Esophagus mucosa (tissue), 1 donor: ENCODE measurements at places on chromosomes 1 and 21.
A peak's percentile ranks its signal among the peaks of the same experiment; 100 is the strongest.

GRCh38 chr1:112982853-112983536 lies 27.0 kb upstream of the SLC16A1 start:
- ATAC-seq: no peak

- peak; percentile 21 for ATAC-seq
Observed at GRCh38 chr21:41631564-41632461, 123.9 kb upstream of the TMPRSS2 start.

GRCh38 chr1:172359491-172359999 lies 60.9 kb upstream of the C1orf105 start:
- ATAC-seq: no peak

GRCh38 chr1:225876900-225877510 lies 5.2 kb downstream of the TMEM63A start:
- ATAC-seq: no peak

GRCh38 chr1:24972221-24972914 lies 42.3 kb upstream of the RUNX3 start:
- no peak for ATAC-seq

- no peak for ATAC-seq
Observed at GRCh38 chr1:160429702-160430535, 29.6 kb downstream of the VANGL2 start.

DNA sequence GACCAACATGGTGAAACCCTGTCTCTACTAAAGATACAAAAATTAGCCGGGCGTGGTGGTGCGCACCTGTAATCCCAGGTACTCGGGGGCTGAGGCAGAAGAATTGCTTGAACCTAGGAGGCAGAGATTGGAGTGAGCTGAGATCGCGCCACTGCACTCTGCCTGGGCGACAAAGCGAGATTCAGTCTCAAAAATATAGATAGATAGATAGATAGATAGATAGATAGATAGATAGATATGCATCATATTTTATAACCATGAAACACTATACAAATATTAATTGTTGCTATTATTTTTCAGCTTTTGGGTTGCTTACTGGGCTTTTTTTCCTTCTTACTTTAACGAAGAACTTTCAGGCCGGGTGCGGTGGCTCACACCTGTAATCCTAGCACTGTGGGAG lies 4.8 kb upstream of the FAF1 start:
- ATAC-seq: no peak

DNA sequence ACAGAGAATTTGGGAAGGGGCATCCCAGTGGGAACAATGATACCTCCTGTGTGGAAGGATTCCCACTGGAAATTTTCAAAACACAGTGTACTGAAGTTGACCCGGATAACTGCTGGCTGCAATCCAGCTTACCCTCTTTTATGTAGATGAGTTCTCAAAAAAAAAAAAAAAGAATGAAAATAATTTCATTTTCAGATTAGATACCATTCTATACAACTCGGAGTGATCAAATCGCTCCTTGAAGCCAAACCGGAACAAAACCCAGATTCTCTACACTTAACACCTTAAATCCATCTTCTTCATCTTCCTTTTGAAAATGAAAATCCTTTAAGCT lies 69.1 kb downstream of the KAZN start:
- no peak for ATAC-seq

GRCh38 chr1:96723377-96723776 lies 1.8 kb downstream of the PTBP2 start:
- ATAC-seq: no peak

- no peak for ATAC-seq
Observed at GRCh38 chr1:104125970-104126369, 376.3 kb downstream of the AMY1C start.

GRCh38 chr1:34597877-34598514 lies 156.9 kb upstream of the GJB5 start:
- ATAC-seq: peak; percentile 94

GRCh38 chr21:24895885-24896734 lies 711.2 kb downstream of the MRPL39 start:
- peak; percentile 45 for ATAC-seq

GRCh38 chr1:14791654-14792053 lies 193.2 kb downstream of the KAZN start:
- ATAC-seq: peak; percentile 35

DNA sequence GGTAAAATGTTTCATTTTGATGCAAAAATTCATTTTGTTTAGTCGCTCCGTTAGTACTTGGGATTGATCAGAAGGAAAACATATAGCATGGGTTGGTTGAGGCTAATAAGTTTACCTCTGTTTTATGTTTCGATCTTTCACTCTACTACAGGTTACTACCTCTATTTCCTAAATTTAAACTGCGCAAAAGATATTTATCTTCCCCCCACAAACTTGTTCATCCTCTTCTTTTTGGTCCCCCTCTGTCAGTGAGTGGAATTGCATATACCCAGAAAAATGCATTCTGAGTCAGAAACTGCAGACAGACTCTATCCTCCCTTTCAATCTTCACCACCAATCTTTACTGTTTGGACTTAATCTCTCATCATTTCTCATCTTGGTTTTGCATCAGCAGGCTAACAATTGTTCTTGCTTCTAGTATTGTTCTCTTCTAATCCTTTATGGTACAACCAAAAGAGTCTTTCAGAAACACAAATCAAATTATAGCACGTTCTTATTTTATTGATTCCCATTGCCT lies 316.0 kb upstream of the ADGRL4 start:
- ATAC-seq: no peak

GRCh38 chr21:33411949-33412430 lies 8.8 kb downstream of the IFNGR2 start:
- ATAC-seq: peak; percentile 51

DNA sequence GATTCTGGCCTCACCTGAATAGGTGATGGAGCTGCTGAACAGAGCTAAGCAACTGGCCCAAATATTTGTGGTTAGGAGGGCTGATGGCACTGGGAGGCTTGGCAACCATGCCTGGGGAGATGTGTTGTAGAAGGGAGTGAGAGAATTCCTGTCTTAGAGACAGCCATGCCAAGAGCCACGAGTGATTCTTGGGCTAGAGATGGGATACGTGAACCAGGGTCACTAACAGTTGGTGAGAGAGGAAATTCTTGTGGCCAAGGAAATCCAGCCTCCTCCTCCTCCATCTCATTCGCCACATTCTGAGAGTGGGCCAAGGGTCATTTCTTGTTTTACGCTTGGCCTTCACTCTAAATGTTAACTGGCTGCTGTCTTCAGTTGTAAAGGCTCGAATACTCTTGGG lies 46.3 kb downstream of the NGF start:
- no peak for ATAC-seq

- peak; percentile 89 for ATAC-seq
Observed at GRCh38 chr1:218585511-218586184, 240.5 kb downstream of the TGFB2 start.

DNA sequence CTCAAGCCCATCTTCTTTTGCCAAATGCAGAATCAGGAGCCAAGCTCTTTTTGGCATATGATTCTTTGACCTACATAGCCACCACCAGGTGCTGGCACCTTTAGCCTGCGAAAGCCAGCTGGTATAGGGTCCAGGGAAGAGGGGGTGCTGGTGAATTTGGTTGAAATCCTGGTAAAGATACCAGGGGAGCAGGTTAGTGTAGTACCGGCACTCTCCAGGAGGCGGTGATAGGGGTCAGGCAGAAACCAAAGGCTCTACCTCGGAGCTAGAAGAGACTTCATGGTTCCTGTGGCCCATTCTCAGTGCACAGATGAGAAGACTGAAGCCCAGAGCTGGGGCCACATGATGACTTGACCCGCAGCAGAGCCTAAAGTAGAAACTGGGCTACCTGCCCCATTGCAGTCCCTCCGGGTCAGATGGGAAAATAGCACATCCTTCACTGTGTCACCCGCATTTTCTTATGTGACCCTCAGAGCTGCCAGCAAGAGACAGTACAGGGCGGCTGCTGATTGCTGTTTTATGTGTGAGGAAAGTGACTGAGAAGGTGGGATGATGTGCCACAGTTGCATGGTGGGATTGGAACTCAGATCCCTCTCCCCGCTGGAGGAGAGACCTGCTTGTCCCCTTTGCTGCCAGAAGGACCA lies 36.0 kb upstream of the IL19 start:
- ATAC-seq: peak; percentile 59

DNA sequence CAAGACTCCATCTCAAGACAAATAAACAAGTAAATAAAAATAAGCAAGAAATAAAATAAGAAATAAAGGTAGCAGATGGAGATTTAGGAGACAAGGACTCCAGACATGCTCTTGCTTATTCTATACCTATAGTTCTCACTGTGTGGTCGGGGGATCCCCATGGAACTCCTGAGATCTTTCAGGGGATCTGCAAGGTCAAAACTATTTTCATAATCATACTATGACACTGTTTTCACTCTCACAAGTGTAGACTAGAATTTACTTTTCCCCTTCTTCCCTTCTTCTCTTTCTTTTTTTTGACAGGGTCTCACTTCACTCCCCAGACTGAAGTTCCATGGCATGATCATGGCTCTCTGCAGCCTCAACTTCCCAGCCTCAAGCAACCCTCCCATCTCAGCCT lies 29.8 kb upstream of the NLRP3 start:
- no peak for ATAC-seq

DNA sequence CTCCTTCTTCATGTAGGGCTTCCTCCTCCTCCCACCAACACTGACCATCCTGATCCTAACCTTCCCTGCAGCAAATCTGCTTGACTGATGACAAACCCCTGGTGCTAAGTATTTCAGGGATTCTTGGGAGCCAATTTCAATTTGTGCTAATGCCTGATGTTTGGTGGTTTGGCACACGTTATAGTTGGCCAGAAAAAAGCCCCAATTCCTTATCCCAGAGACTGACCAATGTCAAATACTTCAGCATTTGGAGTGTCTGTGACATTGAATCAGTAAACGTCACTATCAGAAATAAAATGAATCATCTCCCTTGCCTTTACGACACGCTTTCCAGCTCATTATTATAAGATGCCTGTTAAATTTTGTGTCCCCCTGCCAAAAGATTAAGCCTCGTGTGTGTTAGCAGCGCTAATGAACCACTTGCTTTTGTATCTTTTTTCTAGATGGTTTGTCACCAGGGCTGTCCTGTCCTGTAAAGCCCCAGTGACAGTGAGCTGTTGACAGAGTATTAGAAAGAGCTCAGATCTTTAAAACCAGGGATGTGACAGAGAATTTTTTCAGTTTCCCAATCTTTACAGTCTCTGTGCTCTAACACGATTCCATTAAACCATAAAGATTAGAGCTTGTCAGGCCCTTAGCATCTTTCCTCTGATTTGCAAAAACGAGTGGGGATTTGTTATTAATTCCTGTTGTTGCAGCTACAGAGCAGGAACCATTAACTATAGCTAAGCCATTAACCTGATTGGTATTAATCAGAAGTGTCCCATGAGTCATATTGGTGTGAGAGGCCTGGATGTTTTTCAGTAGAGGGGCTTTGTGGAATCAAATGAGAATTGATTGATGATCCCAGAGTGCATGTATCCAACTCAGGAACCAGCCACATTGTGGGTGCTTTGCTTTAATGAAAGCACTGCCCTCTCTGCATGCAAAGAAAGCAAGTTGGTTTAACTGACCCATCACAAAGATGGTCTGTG lies 665.1 kb upstream of the PLXNA2 start:
- no peak for ATAC-seq

DNA sequence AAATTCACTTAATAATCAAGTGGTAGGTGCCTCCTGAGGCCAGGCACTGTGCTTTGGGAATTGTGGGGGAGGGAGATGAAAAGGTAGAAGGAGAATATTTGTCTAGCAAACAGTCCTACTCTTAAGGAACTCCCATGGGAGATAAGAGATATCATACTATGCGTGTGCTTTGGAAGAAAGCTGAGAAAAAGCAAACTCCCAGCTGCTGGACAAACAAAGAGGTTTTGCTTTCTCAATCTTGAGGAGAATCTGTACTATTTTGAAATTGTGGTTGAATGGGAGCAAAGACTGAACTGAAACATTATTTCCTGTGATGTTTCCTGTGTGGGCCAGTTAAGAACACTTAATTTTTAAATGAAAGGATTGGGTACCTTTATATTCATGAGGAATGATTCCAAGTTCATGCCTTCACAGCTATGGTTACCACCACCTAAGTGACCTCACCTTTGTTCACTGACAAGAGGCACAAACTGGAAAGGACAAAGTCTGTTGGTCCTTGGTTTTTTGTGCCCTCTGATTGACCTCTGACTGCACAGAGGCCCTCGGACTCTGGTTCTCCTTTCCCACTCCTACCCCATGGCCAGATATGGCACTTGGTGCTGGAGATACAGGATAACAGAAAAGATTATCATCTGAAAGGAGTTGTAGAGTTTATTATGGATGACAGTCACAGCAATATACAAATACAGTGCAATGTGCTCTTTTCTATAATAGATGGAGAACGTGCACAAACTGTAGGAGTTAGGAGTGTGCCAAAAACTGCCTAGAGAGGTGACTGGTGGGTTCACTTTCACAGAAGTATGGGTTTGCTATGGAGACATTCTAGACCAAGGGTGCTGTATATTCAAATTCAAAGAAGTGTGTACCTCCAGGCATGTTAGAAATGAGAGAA lies 1.6 kb downstream of the CD53 start:
- peak; percentile 12 for ATAC-seq

- no peak for ATAC-seq
Observed at GRCh38 chr1:235996048-235996785, 68.7 kb downstream of the NID1 start.

GRCh38 chr1:5855196-5855897 lies 136.9 kb downstream of the NPHP4 start:
- ATAC-seq: no peak

DNA sequence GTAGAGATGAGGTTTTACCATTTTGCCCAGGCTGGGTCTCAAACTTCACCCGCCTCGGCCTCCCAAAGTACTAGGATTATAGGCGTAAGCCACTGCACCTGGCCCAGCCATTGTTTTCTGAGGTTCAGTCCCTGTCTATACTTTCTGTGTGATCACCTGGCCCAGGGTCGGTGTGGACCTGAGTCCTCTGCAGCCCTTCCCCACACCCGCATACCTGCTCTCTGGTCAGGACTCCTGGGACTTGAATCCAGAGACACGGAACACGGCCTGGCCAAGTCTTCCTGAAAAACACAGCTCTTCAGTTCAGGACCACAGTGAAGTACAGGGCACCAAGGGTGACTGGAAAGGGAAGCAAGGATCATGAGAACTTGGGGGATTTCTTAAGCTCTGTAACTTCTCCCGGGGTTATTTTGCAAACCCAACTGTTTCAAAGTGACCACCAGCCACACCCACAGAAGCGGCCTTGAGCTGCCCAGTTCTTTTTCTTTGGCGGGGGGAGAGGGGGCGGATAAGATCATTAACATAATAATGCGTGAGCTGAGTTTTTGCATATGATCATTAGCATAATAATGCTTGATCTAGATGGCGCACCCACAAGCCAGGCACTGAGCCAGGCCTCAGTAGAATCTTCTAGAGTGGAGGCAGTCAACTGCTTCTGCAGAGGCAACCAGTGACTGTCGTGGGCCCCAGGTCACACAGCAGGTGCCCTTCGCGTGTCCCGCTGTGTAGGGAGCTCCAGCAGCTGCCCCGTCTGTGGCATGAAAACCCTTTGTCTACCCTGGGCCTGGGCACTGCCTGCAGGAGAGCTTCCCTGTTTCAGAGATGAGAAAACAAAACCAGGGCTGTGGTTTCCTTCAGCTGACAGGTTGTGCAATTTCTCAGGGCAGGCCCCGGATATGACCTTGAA lies 1.7 kb upstream of the NADK start:
- peak; percentile 2 for ATAC-seq
